ENCODE measurements at places on chromosomes 3 and 15.
A peak's percentile ranks its signal among the peaks of the same experiment; 100 is the strongest.

DNA sequence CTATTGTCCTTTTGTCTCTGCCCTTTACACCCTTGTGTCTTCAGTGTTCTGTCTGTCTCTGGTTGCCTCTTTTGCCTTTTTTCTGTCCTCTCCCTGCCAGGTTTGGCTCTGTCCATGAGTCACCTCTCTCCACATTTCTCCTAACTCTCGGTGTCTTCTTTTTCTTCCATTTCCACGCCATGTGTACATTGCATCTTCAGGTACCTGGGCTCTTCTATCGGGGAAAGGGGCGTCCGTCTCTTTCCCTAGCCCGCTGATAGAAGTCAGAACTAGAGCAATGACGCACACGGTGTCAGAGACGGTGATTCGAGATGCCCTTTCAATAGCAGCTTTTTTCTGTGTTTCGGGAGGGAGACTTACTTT is 641 bp downstream of the OPA1 start:
- DNase-seq: peak; percentile 36

GRCh38 chr3:81105789-81106488 is 655.5 kb downstream of the GBE1 start:
- DNase-seq: no peak

- DNase-seq: peak; percentile 17
Observed at GRCh38 chr15:44738340-44738984, 2.1 kb downstream of the TRIM69 start.

DNA sequence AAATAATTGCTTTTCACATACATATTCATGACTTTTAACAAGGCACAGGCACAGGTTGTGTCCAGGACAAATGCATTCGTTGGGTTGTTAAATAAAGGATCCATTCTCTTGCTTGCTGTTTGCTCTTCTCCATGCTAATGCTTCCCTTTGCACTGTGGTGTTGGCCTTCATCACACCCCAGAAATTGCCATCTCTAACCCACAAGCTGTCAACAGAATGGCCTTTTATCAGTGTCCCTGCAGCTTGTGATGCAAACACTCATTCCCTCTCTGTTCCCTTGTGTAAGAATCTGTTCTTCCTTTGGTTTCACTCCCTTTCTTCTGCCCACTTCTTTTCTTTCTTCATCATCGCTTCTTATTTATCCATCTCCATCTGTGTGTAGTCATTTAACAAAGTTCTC is 72.2 kb downstream of the SLC7A14 start:
- peak; percentile 95 for DNase-seq

DNA sequence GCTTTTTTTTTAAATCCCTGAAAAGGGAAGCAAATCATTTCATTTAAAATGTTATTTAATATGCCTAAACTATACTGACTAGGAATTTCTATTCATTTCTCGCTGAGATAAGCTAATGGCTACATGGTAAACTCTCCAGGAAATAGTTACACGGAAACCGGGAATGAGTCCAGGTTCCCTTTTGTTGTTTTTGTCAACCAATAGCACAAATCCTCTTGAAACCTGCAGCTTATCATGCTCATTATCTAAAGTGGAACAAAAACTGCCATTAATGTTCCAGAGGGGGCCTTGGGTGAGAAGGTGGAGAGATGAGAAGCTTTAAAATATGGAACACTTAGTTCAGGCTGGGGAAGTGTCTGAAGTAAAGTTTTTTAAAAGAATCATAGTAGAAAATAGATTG is 113.5 kb upstream of the ALCAM start:
- DNase-seq: no peak

- no peak for DNase-seq
Observed at GRCh38 chr3:126107203-126107939, 23.4 kb upstream of the SLC41A3 start.

- DNase-seq: no peak
Observed at GRCh38 chr15:101266034-101266433, 11.3 kb downstream of the SELENOS start.

GRCh38 chr3:170520996-170521395 is 64.9 kb downstream of the SLC7A14 start:
- no peak for DNase-seq

DNA sequence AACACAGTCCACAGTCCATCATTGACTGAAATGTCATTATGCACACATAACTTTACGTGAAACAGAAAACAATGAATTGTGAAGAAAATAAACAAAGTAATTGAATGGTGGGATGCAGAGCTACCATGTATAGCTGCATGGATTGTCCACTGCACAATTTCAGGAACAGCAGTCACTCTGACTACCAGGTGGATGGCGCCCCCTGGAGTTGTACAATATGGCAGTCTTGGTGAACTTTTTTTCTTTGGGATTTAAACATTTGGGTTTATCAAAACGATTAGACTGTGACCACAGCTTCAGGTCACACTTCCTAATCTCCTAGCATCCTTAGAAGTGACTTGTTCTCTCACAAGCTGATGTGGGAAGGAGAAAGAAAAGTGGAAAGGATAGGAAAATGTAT is 48.9 kb upstream of the TCF12 start:
- no peak for DNase-seq

GRCh38 chr15:58572521-58572920 is 140.7 kb downstream of the LIPC start:
- no peak for DNase-seq

GRCh38 chr3:7779331-7779730 is 722.3 kb upstream of the LMCD1 start:
- DNase-seq: no peak

DNA sequence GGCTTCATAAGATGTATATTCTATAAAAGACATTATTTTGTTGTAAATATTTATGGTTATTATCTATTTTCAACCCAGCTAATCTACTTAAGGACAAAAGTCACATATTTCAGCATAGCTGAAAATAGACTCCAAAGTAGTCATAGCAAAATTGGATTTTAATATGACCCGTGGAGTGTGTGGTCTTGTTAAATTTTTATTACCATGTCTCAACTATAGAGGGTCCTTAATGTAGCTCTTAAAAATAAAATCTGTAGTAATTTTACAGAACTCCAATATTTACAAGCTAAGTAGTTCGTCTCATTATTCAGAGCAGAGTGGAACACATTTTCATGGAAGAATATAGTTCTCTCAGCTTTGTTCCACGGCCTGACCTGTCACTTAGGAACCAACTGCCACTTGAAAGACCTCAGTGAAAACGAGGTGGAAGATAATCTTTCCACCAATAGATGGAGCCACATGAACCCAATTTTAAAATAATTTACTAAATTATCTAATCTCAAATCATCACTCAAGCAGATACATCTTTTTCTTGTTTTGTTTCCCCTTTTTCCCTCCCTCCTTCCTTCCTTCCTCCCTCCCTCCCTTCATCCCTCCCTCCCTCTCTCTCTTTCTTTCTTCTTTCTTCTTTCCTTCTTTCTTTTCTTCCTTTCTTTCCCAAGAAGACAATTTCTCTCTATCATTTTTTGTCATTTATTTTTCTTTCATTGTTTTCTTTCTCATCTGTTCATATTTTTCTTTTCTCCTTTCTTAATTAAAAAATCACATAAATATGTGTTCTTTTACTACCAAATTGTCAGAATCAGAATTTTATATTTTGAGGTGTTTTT is 97.2 kb downstream of the CLDN1 start:
- DNase-seq: no peak

GRCh38 chr3:124318014-124318413 is 326.1 kb upstream of the ROPN1 start:
- no peak for DNase-seq

GRCh38 chr3:194773771-194774455 is 88.2 kb downstream of the FAM43A start:
- peak; percentile 47 for DNase-seq

DNA sequence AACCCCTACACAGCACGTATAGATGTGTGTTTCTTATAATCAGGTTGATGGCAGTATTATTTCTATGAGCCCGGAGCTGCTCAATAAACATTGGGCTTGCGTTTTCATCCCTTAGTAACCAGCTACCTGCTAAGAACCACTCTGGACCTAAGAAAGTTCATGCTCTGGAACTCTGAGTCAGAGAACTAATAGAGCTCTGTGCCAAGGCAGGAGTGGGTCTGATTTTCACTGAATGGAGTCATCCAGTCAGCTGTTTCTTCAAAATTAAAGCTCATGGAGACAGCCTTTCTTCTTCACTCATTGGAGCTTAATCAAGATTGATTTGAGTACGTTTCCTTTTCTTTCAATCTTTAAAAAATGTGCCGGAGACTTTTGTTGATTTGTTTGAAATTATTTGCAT is 145.7 kb downstream of the BBX start:
- no peak for DNase-seq

- DNase-seq: no peak
Observed at GRCh38 chr3:189278221-189278620, 106.5 kb downstream of the TPRG1 start.

DNA sequence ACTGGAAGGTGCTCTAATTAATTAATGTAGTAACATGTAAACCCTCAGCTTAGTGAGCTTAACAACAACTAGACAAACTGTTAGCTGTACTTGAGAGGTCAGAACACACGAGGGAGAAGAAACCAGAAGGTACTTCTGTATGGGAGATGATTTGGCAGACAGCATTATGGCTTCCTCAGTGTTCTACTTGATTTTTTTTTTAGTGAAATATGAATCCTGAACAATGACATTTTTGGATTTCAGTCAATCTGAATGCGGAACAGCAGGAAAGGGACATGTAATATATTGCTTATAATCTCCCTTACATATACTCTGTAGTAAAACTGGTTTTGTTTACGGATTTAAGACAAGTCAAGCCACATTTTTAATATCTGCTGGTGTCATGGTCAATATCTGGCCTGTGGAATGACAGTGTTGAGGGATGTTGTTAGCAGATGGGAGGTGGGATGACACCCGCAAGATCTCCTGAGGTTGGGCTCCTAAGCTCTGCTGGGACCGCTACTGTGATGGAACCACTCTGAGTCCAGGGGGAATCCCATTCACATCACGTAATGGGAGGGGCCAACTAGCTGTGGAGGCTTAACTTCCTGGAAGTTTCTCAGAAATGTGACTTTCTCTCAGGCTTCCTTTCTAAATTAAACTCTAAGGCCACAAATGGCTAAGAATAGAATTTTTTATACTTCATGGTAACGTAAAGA is 18.7 kb downstream of the TNFAIP8L3 start:
- DNase-seq: no peak

GRCh38 chr3:4174791-4175190 is 128.4 kb upstream of the SETMAR start:
- DNase-seq: no peak

DNA sequence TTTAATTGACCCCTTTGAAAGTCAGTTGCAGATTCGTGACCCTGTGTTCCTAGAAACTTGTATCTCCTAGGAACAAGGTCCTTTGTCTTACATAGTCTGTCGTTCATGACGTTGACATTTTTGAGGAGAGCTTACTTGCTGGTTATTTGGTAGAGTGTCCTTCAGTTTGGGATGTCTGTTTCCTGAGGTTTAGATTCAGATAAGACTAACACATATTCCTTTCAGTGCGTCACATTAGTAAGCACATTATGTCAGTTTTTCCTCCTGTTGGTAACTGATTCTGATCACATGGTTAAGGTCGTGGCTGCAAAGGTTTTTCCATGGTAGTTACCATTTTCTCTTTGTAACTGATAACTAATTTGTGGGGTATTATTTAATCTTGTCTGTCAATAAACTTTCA is 80.8 kb downstream of the PCCB start:
- no peak for DNase-seq

- DNase-seq: peak; percentile 59
Observed at GRCh38 chr3:149352556-149352955, 19.1 kb upstream of the TM4SF18 start.
